Head of caudate nucleus (tissue), 42 donors: ENCODE measurements at places on chromosomes 5 and 9.

DNA sequence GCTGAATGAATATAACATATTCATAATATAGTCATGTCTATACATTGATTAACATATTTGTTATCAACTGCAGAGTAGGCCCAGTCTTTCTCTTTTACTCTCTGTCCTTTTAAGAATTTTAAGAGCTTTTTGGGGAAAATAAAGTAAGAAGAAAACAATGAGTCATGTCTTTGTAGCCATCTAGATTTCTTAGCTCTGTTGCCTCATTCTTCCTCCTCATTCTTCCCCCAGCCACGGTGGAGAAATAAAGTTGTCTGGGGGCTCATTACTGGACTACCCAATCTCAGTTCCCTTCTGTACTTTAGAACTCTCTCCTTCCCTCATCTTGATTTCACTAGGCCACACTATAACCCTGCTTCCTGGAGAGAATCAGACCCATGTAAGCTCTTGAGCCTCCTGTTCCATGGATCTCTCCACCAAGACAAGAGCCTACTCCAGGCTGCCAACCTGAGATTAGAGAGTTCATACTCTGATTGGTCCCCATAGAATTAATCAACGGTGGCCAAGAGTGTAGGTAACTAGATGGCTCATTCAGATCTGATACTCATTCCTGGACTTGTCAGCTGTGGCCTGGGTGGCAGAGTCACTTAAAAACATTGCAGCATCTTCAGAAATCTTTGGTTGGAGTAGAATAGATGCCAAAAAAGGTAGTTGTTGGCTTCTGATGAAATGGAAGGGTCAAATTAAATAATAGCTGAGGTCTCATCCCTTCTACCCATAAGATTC is 44.2 kb downstream of the ITGA1 start:
- no peak for DNase-seq

DNA sequence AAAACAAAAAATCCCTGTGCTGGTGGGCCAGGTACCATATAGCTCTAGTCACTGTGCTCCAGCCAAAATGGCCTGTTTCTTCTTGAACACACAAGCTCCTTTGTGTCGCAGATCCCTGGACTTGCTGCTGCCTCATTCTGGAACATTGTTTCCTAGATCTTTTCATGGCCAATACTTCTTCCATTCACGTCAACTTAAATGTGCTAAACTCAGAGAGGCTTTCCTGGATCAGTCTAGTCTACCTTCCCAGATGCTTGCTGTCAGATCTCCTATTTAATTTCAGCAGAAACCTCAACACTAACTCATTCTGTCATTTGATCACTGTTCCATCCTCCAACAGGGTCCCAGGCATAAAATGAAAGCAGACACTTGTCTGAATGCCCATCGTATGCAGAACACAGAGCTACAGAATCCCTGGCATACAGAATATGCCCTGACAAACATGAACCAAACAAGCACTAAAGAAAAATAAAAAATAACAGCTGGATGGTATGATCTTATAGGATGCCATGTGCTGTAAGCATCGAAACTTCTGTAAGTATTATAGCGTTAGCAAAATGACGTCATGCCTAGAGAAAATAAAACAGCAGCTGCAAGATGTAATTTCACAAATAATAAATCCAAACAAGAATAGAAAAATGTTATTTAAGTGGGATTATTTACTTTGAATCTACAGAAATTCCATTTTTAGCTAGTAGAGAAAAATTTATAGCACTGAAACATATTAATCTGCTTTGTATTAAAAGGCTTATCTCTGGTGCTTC is 403.7 kb upstream of the DAP start:
- DNase-seq = peak; percentile 32

DNA sequence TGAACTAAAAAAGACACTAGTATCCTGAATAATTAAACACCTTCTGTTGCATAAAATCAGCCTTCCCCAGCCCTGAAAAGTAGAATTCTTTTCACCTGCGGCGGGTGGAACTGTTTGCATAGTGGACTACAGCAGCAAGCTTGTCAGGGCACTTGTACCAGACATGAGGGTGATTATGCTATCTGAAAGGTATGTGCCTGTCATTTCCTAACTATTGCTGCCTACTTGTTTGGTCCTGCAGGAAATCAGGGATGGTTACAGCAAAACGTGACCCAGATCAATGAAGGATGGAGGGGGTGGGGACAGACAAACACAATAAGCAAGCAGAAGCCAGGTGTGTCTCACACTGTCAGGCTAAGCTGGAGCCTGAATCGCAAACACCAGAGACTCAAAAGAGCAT is 385.6 kb downstream of the MLLT3 start:
- DNase-seq = no peak

DNA sequence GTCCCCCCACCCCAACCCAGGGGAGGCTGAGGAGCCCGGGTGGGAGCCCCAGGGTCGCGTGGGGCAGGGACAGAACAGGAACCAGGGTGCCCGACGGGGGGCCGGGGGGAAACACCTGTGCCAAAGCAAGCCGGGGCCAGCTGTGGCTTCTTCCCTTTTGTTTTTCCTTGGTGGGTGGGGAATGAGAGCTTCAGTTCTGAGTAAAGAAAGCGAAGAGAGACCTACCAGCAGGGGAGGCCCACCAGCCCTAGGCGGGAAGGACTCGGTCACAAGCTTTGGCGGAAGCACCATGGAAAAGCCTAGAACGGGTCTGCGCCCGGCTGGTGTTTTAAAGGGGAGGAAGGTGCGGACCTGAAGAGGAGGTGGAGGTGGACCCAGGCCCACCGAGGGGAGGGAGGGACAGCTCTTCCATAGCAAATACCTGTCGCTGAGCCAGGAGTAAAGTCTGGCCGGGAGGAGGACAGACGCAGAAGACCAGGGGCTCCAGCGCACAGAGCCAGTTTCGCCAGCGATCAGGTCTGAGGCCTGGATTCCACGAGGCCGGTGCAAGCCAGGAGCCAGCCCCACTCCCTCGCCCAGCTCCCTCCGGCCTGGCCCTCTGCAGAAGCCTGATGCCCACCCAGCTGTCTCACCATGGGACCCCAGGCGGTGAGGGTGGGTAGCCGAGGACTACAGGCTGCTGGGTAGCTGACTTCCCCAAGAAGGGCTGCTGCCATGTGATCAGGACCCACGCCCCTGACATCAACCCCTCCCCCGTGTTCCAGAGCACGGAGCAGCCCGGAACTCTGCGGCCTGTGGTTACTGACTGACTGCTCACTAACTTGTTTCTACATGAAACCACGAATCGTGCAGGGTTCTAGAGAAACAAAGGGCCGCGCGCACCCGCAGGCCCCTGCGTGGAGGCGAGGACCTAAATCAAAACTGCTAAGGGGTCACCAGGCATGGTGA is 849 bp upstream of the MGAT1 start:
- peak; percentile 35 for DNase-seq

DNA sequence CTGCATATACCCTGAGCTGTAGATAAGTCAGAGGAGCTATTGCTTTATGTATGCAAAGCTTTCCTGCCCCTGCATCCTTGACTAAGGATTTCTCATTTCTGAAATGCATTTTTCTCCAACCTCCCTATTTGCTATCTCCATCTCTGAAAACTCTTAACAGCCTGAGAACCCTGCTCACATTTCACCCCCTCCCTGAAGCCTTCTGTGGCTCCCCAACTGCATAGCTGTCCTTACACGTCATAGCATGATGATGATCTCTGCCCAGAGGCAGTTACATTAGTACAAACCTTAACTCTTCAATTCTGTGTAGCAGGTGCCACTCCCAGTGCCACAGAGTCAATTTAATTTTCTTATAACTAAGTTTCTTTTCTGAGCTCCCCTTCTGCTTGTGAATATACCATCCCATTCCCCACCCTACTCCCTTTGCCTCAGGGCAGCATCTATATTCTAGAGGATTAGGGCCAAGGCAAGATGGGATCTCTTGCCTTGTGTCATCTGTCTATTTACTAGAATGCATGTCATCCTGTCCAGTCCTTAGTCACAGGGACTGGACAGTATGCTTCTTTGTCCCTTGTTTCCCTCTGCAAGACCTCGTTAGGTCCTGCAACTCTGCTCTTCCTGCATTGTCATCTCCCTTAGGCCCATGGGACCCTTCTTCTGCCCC is 149.7 kb upstream of the SPRY4 start:
- DNase-seq = no peak

DNA sequence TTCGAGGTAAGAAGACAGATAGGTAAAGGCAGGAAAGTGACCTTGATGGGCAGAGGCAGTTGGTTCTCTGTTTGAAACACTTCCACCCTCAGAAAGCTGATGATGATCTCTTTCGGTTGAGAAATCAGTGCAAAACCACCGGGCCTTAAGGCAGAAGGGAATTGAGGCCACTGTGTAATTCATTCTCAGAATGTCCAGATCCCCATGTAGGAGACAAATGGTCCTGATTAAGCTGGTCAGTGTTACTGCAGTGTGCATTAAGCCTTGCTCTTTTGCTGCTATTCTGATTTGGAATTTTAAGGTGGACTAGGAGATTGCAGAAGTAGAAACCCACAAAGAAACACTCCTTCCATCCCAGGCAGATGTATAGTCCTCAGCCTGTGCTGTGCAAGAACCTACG is 255.2 kb downstream of the ARHGAP26 start:
- no peak for DNase-seq

- DNase-seq = no peak
Measured at GRCh38 chr5:148844433-148845280, 18.2 kb downstream of the ADRB2 start.

DNA sequence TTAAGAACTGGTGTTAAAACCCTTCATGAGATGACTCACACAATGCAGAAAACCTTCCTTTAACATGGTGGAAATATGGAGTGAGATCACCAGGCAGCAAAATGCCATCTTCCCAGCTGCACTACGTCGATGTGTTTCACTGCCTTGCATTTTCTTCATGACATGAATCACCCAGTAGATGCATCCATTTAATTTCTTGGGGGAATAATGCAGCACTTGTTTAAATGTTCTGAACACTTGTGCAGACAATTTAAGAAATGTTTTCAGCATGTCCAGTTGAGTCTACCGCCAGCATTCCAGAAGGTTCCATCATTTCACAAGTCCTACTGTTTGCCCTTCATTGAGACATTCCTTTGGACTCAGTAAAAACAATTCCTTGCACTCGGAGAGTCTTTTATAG is 81.6 kb downstream of the ADAMTS16 start:
- DNase-seq = no peak
